ENCODE measurements at places on chromosomes 1 and 21. TPM values are rescaled to one million over a fixed set of nuclear protein-coding genes. Genes with fewer than 3 reads are reported as not detected.
A peak's percentile ranks its signal among the peaks of the same experiment; 100 is the strongest.

DNA sequence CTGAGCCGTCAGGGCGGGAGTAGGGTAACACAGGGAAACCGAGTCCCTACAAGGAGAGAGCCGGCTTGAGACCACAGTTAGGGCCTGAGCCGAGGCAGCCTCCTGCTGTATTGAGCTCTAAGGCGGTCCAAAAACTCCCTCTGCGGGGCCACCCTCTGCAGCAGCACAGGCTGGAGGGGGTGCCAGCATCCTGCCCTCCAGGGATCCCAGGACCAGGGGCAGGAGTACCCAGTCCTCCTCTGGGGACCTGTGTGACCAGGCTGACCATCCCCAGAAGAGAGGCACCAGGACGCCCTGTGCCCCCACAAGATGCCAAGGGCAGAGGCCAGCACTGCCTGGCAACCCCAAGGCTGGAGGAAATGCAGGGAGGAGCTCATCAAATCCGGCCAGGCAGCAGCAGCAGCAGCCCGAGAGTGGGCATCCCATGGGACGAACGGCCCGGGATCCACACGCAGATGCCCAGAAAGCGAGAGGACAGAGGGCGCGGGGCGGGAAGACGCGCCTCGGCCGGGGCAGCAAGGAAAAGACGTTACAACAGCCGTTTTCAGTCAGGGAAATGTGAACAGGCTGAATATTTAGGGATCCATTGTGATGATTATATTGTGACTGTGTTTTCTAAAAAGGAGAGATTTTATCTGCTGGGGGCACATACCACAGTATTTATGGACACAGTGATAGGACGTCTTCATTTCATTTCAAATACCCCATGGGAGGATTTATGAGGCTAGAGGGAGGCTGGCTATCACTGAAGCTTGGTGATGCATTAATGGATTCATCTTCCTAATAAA is 57.1 kb upstream of the COL18A1 start:
- DNase-seq: no peak

DNA sequence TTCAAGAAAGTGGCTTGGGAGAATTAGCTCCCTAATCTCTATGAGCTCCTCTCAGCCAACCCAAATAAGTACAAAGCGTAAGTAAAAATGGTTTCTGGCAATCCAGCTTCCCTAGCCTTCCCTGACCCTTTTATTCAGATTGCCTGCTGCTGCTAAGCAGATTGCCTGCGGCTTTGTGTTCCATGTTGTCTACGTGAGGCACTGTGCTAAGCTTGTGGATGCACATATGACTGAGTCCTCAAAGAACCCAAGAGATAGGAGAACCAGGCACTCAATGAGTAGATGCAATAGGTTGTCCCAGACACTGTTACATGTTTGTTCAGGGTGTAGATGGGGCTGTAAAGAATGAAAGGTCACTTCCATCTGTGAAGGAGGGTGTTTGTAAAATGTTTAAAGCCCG is 6.3 kb upstream of the OSBPL9 start:
- DNase-seq: no peak

- DNase-seq: peak; percentile 26
Measured at GRCh38 chr1:183945428-183946319, 91.9 kb downstream of the COLGALT2 start.

GRCh38 chr1:20242890-20243479 is 47.7 kb upstream of the VWA5B1 start:
- no peak for DNase-seq

DNA sequence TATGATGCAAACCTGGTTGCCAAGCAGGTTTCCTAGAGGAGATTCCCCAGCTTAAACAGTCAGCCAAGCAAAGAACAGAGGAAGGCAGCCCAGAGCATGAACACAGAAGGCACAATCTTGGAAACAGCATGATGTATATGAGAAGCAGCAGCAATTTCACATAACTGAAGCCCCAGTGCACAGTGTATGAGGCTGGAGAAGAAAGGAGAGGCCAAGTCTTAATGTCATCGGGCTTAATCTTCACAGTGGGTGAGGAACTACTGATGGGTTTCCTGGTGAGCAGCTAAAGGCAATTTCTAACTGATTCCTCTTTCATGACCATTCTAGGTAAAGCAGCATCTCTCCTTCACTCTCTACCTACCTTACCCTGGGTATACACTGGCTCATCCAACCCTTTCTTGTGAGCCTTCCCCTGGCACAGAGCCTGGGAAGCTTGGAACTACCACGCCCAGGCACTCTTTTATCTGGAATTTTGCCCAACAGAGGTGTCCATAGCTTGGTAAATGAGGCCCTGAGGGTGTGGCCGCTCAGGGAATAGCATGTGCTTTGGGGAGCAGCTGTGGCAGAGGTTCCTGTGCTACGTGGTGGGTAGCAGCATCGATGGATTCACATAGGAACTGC is 22.0 kb downstream of the FYB2 start:
- DNase-seq: no peak

GRCh38 chr1:245874942-245875580 is 632.0 kb downstream of the SMYD3 start:
- peak; percentile 91 for DNase-seq

GRCh38 chr1:156081917-156082308 is 352 bp downstream of the MEX3A start:
- DNase-seq: peak; percentile 85

GRCh38 chr1:151790071-151790939 is at the start of gene TDRKH:
Gene TDRKH, minus strand, starts transcription at chr1:151790500. Its CDS starts 7,478 bp downstream, at chr1:151783022.
- DNase-seq: peak; percentile 98

The BLACAT1 gene
- 0.35 TPM for polyA plus RNA-seq

The SLAMF9 gene
- polyA plus RNA-seq: 0.37 TPM

DNA sequence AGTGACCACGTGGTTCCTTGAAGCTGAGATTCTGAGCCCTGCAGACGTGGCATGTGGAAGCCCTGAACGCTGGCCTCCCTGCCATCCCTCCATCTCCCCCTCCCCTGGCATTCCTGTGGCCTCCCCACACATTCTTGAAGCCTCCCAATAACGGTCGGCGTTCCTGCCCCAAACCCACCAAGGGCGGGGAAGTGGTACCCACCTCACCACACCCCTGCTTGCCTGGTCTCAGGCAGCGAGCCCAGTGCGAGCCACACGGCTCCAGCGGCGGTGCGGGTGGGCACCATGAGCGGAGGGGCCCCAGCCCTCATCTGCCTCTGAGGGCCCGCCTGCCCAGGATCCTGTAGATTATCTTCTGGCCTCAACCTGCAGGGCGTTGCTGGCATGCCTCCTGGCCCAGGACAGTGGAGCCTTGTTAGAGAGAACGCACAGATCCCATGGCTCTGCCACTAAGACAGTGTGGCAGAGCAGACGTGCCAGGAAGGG is 20.6 kb upstream of the PRELP start:
- no peak for DNase-seq

DNA sequence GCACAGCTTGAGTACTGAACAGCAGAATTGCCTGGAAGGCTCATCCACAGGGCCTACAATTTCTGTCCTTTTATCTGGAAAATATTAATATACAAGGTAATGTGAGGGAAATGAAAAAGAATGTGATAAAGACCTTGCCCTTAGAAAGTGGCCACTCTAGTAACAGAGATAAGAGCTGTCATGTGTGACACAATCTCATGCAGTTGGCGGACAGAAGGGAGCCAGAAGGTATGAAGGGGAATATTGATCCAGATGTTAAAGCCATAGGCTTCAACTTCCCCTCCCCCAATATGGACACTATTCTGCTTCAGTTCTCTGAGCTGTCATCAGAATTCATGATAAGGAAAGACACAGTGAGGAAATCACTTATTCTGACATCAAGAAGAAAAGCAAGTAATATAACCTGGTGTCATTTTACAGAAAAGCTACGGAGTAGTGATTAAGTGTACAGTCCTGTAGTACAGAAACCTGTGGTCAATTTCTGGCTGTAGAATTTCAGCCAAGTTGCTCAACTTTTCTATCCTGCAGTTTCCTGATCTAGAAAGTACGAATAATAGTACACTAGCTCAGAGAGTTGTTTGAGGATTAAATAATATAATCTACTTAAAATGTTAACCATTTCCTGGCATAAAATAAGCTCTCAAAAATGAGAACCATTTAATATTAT is 572.1 kb downstream of the DPYD start:
- DNase-seq: no peak

DNA sequence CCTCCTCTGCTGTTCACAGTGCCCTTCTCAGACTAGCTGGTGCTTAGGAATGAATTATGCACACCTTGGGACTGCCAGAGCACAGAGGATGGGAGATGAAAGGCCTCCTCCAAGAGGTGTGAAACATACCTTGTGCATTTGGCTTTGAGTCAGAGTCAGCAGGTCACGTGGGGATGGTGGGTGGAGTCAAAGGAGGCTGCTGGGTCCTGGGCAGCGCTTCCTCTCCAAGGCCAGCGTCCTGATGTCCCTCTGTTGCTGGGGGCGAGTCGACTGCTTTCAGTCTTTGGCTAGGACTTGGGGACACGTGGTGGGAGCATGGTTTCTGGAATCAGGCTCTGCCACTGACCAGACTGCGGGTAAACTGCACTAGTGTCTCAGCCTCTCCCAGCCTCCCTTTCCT is 91.2 kb downstream of the AJAP1 start:
- no peak for DNase-seq

- peak; percentile 26 for DNase-seq
Measured at GRCh38 chr21:14773777-14774345, 227.7 kb upstream of the SAMSN1 start.

- peak; percentile 73 for DNase-seq
Measured at GRCh38 chr1:67748630-67749029, 63.6 kb downstream of the GADD45A start.

The C1orf115 gene
- 13.3 TPM for polyA plus RNA-seq

The LCE1D gene
- not detected for polyA plus RNA-seq

The KIF21B gene
- polyA plus RNA-seq: 5.3 TPM

DNA sequence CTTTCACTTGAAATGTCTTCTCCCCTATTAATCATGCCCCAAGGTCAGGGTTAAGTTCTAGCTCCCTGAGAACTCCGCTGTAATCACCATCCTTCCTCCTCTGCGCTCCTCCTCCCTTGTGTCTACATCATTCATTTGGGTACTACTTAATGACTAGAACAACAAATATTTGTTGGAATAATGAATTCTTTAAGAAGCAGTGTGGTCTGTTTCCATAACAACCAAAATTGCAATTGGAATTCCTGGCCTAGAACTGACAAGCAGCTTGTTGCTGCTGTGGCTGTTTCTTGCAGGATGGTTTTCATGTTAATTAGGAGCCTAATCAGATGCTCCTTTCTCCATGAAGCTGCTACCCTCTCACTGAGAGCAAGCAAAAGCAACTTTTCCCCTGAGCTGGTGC is 192.5 kb downstream of the ZZZ3 start:
- no peak for DNase-seq

- DNase-seq: no peak
Measured at GRCh38 chr1:14282707-14283106, 315.8 kb upstream of the KAZN start.

- DNase-seq: no peak
Measured at GRCh38 chr1:159992161-159992560, 38.1 kb upstream of the SLAMF9 start.

- DNase-seq: peak; percentile 71
Measured at GRCh38 chr1:38018864-38019343, 6.4 kb downstream of the UTP11 start.

The ZBTB7B gene
- 52.6 TPM for polyA plus RNA-seq

DNA sequence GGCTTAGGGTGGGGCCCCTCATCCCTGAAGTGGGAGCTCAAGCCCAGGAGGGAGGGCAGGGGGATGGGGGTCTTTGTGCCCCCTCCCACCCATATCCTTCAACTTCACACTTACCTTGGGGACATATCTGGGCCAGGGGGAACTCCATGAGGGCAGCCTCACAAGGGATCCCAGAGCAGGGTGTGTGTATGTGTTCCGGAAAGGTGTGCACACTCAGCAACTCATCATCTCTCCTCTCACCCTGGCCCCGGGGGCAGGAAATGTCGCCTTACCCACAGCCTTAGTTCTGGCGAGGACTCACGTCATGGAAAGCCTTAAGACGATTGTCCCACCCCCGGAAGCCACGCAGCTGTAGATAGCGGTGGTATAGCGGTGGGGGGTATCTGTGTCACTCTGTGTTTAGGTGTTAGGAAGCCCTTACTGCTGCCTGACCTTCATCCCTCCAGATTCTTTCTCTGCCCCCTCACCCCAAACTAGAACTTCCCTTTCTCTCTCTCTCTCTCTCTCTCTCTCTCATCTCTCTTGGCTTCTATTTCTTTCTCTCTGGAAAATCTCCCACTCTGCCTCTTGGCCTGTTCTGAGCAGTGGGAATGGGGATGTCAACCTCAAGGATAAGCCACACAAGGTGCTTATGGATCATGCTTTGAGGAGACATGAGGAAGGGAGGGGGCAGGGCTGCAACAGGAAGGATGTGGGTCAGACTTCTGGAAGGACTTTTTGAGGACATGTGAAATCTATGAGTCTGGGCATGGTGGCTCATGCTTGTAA is at the start of gene SH2D2A:
Gene SH2D2A (minus strand): TSS at position 288 of the 768 bp plus-strand sequence. CDS start 140 bp downstream, at position 148.
- peak; percentile 78 for DNase-seq

The FRRS1 gene
- polyA plus RNA-seq: 3.4 TPM

The LCE2A gene
- not detected for polyA plus RNA-seq

All from lung (tissue), 17 donors.